ENCODE measurements at places on chromosomes 11 and 22.

- no peak for DNase-seq
Measured at GRCh38 chr11:111793863-111794262, 27.7 kb upstream of the PPP2R1B start.

GRCh38 chr11:124080327-124081001 is 34.8 kb upstream of the VWA5A start:
- DNase-seq, result no peak

GRCh38 chr11:76250520-76251225 is 44.4 kb upstream of the WNT11 start:
- no peak for DNase-seq

DNA sequence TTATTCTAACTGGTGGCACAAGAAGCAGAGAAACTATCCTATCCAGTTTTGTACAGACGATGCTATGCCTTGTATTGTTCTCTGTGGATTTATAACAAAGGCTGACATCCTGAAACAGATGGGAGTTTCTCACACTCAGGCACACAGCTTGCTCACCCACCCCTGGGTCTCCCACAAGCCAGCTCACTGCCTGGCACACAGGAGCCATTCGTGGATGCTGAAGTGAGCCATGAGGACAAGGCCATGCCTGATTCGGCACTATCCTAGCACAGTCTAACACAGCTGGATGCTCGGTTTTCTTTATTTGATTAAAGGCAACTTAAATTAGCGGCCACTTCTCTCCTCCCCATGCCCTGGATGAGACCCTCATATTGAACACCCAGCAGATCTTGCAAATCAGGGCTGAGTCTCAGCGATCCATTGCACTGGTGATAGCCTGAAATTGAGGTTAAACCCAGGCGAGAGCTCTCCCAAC is 25.7 kb upstream of the TMPRSS4 start:
- no peak for DNase-seq

- no peak for DNase-seq
Measured at GRCh38 chr11:77370217-77370616, 68.7 kb upstream of the GDPD4 start.

- no peak for DNase-seq
Measured at GRCh38 chr11:9639985-9640384, 23.9 kb upstream of the SWAP70 start.

- DNase-seq, result no peak
Measured at GRCh38 chr11:107956543-107956942, 28.3 kb downstream of the RAB39A start.

GRCh38 chr11:724778-725386 is 18.9 kb downstream of the EPS8L2 start:
- no peak for DNase-seq

- DNase-seq, result no peak
Measured at GRCh38 chr11:2488004-2488403, 43.2 kb downstream of the KCNQ1 start.

GRCh38 chr22:19767427-19768341 is 7.1 kb downstream of the TBX1 start:
- no peak for DNase-seq

- DNase-seq, result no peak
Measured at GRCh38 chr22:31091106-31091975, 10.2 kb downstream of the SMTN start.

GRCh38 chr22:26109686-26110315 is 59.5 kb upstream of the SEZ6L start:
- no peak for DNase-seq

GRCh38 chr22:46373921-46374662 is 38.6 kb downstream of the TRMU start:
- no peak for DNase-seq

- no peak for DNase-seq
Measured at GRCh38 chr11:12008790-12009616, 577 bp upstream of the DKK3 start.

DNA sequence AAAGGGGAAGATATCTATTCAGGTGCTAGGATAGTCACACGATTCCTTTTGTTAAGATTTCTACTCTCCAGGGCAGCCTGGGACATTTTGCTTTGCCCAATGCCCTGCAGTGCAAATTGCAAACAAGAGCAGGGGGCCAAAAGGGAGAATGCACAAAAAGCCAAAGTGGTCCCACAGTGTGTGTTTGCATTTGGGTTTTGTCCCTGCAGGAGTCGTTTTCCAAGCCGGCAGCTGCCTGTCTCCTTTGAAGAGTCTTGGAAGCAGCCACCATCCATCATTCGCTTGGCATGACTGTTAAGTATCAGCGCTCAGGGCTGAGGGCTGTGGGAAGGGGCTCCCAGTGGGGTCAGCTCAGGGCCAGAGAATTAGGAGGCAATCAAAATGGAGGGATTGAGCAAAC is 184.7 kb downstream of the MIAT start:
- no peak for DNase-seq

- no peak for DNase-seq
Measured at GRCh38 chr22:26436903-26437515, 7.9 kb downstream of the ASPHD2 start.

DNA sequence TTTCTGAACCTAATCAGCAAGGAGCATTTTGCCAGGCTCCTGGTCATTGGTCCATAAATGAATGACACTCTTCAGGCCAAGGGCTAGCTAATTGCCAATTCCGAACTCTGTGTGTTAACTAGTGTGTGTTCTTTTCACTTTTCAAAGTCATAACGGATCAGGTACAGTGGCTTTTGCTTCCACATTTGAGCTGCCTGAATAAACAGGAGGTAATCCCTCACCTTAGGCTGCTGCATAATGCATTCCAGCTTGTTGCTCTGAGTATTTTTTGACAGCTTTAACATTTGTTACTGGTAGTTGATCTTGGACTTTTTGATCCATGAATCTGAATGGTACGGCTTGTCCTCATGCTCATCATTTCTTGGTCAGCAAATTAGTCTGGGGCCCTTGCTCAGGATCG is 485.1 kb downstream of the CNTN5 start:
- DNase-seq, result no peak

GRCh38 chr11:66747480-66747879 is 18.5 kb upstream of the SPTBN2 start:
- DNase-seq, result no peak

DNA sequence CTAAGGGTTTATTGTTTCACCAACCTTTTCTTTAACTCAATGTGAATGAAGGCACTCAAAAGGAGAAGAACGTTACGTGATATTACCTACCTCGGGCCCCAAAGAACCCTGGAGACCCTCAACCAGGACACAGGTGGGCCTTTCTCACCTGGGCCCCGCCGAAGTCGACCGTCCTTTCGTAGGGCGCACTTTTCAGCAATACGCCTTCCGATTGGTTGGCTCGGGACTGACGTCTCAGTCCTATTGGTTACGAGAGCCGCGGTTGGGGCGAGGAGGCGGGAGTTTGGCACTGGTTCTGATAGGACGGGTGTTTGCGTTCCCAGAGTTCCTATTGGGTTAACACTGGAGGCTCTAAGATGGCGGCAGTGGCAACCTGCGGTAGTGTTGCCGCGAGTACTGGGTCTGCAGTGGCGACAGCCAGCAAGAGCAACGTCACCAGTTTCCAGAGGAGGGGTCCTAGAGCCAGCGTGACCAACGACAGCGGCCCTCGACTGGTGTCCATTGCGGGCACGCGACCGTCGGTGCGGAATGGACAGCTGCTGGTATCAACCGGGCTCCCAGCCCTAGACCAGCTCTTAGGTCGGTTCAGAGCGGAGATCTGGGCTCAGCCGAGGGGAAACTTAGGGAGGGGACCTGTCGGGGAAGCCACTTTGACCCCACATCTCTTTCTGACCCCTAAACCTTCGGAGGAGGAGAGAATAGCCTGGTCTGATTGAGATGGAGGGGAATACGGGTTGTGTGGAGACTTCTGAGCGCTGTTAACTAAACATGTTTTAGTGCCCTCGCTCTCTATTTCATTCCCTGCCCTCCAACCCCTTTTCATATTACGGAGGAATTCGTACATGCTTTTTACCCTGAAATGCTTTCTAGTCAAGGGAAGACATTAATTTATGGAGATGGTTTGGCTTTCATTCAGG is at the start of the genes ELP4 and IMMP1L:
ELP4 (plus strand) TSS at position 339 of the 917 bp plus-strand sequence; CDS start at position 357, 18 bp downstream.
IMMP1L (minus strand) TSS at position 194 of the 917 bp plus-strand sequence. CDS start 46,346 bp downstream, outside the sequence.
- peak; percentile 93 for DNase-seq

GRCh38 chr22:37679670-37680069 is 4.2 kb downstream of the LGALS1 start:
- DNase-seq, result no peak

- DNase-seq, result no peak
Measured at GRCh38 chr11:2651826-2652271, 47.9 kb downstream of the KCNQ1OT1 start.

DNA sequence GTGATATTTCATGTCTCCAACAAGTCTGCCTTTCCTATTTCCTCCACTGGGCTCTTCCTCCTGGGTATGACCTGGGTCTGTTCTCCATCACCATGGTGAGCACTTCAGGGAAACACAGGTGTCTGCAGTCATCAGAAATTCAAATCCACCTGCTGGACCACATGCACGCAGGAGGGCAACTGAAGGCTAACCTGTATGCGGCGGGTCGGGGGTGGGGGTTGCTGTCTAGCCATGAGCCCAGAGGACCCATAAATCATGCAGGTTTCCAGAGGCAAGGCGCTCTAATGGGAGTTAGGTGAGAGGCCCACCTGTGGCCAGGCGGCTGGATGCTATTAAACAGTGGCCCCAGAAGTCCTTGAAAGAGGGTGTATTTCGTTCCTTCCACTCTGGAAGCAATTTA is 11.1 kb upstream of the PAMR1 start:
- no peak for DNase-seq

DNA sequence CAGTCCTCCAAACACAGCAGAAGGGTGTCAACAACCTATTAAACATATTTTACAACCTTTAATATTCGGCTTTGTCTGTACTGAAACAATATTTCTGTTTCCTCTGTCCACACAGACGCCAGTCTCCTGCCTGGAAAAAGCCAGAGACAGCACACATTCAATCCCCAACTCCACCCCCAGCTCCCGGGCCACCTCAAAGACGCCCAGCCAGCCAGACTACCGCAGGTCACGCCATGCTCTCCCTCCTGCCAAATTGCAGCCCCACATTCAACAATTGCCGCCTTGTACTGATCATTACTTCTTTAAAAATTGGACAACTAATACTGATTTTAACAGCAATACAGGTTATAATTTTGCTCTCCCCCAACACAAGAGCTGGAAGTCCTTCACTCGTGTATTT is 1.2 kb downstream of the SERGEF start:
- DNase-seq, result no peak

GRCh38 chr11:134066943-134067885 is 1.7 kb upstream of the JAM3 start:
- no peak for DNase-seq

GRCh38 chr22:20957102-20957682 is 9.9 kb upstream of the AIFM3 start:
- no peak for DNase-seq

Data from NCI-H2081 treated with DMSO at 0.1 percent for 48 hours (cell line).